ENCODE measurements at places on chromosomes 5 and 9.

DNA sequence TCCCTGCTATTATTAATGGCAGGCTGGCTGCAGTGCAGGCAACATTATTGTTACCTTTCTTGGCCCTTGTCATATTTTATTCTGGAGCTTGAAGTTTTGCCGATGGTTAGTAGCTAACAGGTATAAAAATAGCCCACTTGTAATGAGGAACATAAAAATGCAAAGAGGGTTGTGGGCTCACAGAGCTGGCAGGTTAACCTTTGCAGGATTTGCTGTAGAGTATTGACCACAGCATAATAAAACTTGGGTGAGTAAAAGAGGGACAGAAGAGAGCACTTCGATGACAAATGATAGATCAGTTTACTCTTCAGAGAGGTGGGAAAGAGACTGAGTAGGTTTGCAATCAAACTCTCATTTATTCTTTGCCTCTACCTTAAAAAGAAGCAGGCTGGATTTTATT, 49.7 kb upstream of the SGCD start:
- no peak for DNase-seq

DNA sequence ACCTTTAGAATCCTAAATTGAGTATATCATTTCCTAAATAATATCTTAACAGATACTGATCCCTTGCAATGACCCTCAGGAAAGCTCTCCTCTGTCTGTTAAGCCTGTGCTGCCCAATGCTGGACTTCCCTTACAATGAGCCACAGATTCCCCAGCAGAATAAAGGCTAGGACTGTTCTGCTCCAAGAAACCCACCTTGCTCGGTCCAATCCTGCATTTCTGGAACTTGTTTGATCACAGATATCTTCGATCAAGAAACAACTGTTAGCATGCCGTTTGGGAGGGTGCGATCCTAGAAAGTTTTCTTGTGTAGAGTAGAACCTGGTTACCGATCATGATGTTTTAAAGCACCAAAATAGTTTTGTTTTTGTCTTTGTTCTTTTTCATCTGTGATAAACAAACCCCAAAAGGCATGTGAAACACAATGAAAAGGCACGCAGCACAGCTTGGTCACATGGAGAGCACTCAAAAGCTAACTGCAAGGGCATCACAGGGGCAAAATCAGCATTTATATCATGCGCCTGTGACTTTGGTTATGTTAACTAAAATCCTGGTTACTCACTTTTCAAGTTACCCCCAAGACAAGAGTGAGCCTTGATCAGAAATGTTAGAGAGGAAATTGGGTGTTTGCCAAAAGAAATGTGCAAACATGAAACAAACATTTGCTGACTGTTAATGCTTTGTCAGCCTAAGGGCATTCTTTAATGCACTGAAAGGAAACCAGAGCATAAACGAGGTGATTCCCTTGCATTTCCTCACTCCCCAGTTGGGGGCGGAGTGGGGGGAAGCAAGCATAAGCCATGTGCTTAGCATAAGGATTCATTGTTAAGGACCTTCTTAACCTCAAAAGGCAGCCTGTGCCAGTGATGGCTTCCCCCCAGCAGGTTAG, 61.9 kb upstream of the ADAMTS16 start:
- no peak for DNase-seq

- no peak for DNase-seq
Measured at GRCh38 chr5:32837211-32837610, 126.1 kb downstream of the NPR3 start.

GRCh38 chr5:100899675-100900074, 3.4 kb downstream of the ST8SIA4 start:
- no peak for DNase-seq

DNA sequence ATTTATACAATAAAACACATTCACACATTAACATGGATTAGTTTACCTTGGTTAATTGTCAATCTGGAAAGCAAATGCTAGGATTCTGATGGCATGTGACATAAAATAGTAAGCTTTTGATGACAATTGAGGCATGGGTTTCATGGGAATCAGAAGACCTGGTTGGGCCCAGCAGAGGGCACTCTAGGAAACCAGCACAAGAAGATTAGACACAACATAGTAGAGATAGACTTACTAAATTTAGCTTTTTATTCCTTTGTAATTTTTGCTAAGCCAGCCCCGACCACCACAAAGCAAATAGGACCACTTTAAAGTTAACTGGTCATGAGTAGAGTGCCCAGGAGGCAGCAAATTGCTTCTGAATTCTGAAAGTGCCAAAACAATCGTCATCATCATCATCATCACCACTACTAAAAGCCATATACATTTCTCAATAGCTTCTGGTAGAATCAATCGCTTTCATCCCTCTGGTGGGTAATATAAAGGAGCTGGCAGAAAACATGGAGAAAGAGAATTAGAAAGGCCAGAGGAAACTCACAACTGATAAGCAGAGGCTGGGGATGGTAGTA, 163.2 kb downstream of the ARRDC3 start:
- no peak for DNase-seq

DNA sequence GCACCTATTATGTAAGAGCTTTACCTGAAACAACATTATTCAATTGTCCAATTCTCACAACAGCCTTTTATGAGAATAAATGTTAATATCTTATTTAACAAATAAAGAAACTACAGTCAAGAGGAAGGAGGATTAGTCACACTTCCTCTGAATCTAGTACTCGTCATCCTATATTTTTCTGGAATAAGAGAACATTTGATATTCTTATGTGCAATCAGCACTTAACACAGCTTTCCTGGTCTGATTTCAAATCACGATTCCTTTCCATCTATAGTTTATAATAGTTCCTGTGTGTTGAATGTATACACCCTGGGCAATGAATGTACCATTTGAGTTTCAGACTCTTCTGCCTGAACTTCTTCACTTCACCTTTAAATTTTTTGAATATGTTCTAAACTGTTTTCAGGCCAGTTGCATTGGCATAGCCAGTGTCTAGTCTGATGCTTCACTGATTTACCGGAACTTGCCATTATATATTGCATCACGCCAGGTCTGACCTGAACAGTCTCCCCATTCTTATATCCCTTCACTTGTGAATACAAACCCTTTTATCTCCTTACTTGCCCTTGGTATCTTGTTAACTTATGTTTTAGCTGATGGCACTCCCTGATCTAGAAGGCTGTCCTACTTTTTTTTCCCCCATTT, 698.3 kb downstream of the MAT2B start:
- no peak for DNase-seq

- DNase-seq, result no peak
Measured at GRCh38 chr5:448766-449090, 5.8 kb downstream of the EXOC3 start.

- no peak for DNase-seq
Measured at GRCh38 chr5:54292866-54293265, 17.5 kb downstream of the ARL15 start.

GRCh38 chr5:122933956-122934355, 88.5 kb downstream of the SNX24 start:
- DNase-seq, result peak; percentile 3

- peak; percentile 74 for DNase-seq
Measured at GRCh38 chr5:61658592-61659008, 326.5 kb downstream of the ZSWIM6 start.

DNA sequence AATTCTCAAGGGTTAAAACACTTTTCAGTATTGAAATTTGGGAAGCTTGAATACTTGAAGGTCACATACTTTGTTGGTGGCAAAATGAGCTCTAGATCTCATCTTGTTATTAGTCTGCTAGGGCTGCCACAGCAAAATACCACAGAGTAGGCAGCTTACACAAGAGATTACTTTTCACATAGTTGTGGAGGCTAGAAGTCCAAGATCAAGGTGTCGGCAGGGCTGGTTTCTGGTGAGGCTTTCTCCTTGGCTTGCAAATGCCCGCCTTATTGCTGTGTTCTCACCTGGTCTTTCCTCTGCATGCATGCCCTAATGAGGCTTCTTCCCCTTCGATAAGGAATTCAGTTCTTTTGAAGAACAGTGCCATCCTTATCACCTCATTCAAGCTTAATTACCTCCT, 270.8 kb upstream of the ANKRD55 start:
- DNase-seq, result no peak

DNA sequence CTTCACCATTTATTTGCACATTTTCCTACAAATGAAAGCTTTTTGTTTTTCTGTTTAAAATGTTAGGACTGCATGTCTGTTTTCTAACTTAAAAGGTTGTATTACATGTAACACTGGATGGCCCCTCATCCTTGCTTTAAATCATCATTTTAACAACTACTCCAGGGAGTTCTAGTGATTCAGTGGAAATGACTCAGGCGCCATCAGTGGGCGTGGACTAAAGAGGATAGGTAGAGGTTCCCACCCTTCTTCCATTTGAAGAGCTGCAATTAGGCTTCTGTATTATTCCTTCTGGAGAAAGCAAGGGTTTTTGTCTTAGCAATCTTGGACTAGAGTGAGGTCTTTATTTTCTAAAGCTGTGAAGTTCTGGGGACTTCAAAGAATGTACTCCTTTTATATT, 213.7 kb downstream of the TMEM38B start:
- no peak for DNase-seq

GRCh38 chr9:131946180-131946579, 133.5 kb downstream of the MED27 start:
- no peak for DNase-seq

GRCh38 chr9:15268782-15269181, 38.2 kb downstream of the TTC39B start:
- no peak for DNase-seq

GRCh38 chr9:72333709-72334108, 31.3 kb downstream of the ZFAND5 start:
- no peak for DNase-seq

GRCh38 chr9:93576258-93577077, at the start of gene PHF2:
Gene PHF2, plus strand, starts transcription at chr9:93576584. Its CDS starts 190 bp downstream, at chr9:93576774.
- DNase-seq, result peak; percentile 27

- DNase-seq, result no peak
Measured at GRCh38 chr5:159525117-159525516, 194.8 kb upstream of the IL12B start.

- DNase-seq, result no peak
Measured at GRCh38 chr5:14497311-14497710, 84.3 kb upstream of the OTULINL start.

DNA sequence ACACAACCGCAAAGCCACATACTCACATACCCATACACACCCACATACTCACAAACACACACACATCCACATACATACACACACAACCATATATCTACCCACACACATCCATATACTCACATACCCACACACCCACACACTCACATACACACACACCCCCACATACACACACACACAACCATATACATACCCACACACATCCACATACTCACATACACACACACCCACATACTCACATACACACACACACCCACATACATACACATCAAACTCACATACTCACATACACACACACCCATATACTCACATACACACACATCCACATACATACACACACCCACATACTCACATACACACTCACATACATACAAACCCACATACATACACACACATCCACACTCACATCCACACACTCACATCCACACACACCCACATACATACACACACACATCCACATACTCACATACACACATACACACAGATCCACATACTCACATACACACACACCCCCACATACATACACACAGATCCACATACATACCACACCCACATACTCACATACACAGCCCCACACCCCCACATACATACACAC, 220.0 kb downstream of the ADAMTS12 start:
- DNase-seq, result no peak

- DNase-seq, result no peak
Measured at GRCh38 chr5:174563899-174564298, 160.5 kb upstream of the MSX2 start.

DNA sequence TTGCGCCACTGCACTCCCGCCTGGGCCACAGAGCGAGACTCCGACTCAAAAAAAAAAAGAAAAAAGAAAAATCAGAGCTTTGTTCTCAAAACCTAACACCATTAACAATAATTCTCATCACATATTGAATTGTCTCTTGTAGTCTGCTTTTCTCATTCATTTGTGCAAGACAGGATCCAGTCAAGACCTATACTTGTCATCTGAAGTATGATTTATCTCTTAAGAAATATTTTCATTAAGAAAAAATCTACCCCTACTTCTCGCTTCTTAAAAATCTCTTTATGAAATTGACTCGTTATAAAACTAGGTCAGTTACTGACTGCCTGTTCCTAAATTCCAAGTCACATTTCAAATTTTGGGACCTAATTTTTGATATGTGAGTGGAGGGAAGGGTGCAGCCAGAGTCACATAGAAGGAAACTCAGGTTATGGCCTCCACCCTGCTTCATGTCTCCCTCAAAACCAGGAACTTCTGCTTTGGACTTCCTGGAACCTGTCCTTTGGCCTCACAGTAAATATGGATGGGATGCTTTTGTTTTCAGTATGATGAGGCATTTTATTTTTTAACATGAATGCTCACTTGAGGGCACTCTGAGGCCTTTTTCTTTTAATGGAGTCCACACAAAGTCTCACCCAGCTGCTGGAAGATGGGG, 18.9 kb downstream of the ZNF169 start:
- no peak for DNase-seq

DNA sequence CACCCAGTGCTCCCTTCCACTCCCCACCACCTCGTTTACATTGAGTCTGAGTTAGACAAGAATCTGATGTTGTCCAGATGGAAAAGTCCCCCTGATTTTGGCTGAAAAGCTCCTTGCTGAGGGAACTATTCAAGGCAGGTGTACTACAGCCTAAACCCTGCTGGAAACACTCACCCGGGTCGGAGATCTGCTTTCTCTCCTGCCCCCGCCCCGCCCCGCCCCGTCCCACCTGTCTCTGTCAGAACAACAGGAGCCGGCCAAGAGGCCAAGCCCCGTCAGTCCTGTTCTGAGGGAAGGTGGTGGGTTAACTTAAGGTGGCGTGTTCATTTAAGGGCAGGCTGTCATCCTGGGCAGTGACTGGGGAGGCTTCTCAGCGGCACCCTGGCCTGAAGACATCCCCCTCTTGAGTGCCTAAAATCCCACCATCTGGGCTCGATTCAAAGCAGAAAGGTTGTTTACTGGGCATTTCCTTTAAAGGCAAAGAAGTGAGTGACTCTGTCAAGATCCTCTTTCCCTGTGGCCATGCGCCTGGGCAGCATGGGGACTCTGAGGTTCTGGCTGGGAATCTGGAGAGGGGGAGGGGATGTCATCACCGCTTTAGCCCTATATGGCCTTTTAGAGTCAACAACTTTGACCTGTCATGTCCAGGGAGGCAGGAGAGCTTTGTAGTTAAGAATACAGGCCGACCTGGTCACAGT, 71.1 kb upstream of the NEURL1B start:
- no peak for DNase-seq

DNA sequence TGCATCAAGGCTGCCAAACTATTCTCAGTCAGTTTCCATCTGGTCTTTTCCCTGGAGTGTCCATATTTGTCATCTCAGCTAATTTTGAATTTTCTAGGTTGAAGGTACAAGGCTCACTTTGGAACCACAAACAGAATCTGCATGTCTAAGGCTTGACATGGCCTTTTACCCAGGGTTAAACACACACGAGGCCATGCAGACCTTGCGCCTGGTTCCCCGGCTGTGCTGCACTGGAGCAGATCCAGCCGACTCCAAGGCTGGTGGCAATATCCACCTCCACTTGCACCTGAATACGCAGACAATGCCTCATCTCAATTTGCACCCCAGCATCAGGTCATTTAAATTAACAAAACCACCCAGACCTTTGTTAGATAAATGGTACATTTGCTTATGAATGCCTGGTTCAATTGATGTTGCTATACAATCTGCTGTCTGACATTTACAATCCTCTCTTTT, 276.2 kb downstream of the HSPA4 start:
- DNase-seq, result no peak
